Mucosa of descending colon (tissue), 3 donors: ENCODE measurements at places on chromosomes 1 and 21.

DNA sequence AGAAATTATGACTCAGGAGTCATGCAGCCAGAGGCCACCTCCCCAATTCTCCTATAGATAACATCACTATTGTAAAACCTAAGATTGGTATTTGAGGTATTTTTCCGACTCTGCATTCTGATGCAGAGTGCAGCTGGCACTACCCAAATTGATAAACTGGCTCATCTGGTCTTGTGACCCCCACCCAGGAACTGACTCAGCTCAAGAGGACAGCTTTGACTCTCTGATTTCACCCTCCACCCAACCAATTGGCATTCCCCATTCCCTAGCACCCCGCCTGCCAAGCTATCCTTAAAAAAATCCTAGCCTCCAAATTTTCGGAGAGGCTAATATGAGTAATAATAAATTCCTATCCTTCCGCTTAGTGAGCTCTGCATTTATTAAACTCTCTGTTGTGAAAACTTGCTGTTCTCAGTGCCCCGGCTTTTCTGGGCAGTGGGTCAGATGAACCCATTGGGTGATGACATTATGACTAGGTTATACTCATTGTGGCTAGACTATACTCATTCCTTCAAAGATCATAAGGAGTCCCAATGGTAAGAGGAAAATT, 39.4 kb upstream of the EPS15 start:
- DNase-seq = no peak

DNA sequence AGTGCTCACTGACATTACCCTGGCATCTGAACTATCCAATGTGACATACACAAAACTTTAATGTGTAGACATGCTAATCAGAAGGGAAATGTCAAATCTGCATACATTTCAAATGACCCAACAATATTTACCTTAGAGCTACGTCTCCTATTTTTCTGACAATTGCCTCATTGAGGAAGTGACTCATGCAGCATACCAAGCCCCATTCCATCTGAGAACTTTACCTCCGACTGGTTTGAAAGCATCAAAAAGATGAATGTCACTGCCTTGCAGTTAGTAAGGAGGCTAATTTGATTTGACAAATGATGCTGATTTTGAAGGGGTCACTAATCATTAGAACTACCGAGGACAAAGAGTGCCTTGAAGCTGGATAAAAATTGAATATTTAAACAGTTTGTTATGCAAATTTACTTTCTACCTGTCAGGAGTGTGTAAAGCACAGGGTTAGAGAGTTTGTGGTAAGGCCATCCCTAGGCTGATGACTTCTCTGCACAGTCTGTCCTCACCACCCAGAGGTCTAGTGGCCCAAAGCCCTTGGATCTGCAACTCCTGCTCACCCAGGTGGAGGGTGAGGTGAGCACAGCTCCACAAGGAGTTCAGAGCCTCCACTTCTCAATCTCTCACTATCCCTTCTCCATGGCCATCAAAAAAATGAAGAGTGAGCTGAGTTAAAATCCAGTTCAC, 500.3 kb upstream of the C1orf87 start:
- DNase-seq = no peak

DNA sequence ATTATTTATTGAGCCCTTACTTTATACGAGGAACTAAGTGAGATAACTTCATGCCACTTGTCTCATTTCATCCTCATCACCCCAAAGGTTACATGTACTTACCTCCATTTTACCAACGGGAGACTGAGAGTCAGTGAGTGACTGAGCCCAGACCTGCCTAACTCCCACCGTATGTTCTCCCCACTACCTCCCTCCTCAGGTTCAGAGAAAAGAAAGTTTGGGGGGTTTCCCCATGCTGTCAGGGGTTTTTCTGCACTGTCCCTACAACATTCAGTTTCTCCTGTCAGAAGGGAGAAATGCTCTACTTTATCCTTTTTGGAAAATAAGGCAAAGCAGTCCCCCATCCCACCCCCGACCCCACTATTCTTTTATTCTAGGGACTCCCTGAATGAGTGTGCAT, 32.9 kb downstream of the FAM78B start:
- DNase-seq = no peak

GRCh38 chr1:160625321-160625720, 21.5 kb downstream of the SLAMF1 start:
- DNase-seq = no peak

GRCh38 chr1:165532053-165532452, 11.7 kb upstream of the LRRC52 start:
- DNase-seq = no peak

DNA sequence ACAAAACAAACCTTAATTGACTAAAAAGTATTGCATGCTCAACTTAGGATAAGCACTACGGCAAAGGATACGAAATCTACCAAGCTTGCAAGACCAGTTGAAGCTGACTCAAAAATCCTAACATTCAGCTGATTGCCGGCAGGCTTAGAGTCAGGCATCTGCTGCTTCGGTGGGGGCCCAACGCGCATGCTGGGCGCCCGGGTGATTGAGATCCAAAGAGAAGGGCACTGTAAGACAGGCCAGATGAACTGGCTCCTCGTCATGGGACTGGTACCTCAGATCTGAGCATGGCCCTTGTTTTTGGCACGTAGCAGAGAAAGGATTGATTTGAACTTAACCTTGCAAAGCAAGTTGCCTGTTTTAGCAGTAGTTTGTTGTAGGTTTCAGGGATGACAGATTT, 86.6 kb downstream of the PRDM2 start:
- DNase-seq = no peak

GRCh38 chr1:226989085-226989920, 49.2 kb downstream of the COQ8A start:
- no peak for DNase-seq

GRCh38 chr1:6614019-6614928, 743 bp downstream of the PHF13 start:
- DNase-seq = peak; percentile 77

GRCh38 chr1:2988256-2988655, 33.0 kb upstream of the ACTRT2 start:
- no peak for DNase-seq

DNA sequence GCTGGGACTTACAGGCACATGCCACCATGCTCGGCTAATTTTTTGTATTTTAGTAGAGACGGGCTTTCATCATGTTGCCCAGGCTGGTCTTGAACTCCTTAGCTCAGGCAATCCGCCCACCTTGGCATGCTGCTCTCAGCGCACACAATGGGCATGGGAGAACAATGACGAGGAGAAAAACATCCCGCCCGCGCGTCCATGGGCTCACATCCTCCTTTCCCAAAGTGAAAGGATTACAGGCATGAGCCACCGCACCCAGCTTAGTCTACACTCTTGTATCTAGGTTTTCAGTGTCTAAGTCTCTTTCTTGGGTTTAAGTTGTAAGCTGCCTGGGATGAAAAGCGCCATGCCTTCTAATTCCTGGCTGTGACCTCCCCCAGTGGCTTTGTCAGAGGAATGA, 37.9 kb downstream of the CDK18 start:
- no peak for DNase-seq

DNA sequence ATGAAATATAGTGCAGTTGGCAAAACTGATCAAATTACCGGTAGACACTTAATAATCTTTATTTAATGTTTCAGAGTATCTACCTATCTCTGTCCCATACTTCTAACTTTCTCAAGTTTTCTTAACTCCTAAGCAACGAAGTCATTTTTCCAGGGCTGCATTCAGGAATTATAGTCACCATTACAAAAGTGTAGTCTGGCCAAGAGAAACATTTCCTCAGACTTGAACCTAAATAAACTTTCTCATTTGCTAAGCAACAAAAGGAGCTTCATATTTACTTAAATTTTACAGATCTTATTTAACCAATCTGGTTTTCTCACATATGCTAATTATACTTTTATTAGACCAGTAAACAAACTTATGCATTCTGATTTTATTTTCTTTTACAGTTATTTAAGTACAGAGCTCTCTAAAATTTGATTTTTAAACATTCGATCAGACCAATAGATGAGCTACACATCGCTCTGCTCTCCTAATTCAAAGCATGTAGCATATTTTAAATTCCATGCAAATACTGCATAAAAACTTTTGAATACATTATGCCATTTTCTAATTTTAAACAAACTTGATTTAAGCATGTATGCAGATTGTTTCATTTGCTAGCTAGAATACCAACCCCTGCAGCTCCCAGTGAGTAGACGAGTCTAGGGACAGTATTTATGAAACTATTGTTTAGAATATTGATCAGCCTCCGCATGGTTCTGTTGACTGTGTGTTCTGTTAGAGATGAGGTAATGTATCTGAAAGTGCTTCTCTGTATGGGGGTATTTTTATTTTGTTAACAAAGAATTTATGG, 201.4 kb downstream of the CHRM3 start:
- no peak for DNase-seq

GRCh38 chr1:110436635-110437034, 14.3 kb upstream of the PROK1 start:
- DNase-seq = no peak

DNA sequence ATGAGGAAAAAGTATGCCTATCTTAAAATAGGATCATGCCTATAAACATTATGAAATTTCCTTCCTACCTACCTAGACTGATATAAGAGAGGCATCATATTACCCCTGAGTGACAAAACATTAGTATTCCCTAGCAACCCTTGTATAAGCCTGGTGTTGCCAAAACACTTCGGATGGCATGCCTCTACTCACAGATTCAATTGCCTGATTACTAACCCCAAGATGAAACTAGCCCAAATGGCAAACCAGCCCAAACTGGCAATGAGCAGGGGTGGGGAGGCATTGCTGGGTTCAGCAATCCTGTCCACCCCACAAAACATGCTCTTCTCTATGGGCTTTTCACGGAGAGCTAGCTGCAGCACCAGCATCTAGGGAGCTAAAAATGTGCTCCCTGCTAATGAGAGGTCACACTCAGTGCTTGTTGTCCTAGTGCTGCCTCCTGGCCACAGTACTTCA, 13.9 kb downstream of the PALMD start:
- DNase-seq = no peak

- DNase-seq = no peak
Observed at GRCh38 chr1:41582851-41583657, 98.6 kb upstream of the EDN2 start.

DNA sequence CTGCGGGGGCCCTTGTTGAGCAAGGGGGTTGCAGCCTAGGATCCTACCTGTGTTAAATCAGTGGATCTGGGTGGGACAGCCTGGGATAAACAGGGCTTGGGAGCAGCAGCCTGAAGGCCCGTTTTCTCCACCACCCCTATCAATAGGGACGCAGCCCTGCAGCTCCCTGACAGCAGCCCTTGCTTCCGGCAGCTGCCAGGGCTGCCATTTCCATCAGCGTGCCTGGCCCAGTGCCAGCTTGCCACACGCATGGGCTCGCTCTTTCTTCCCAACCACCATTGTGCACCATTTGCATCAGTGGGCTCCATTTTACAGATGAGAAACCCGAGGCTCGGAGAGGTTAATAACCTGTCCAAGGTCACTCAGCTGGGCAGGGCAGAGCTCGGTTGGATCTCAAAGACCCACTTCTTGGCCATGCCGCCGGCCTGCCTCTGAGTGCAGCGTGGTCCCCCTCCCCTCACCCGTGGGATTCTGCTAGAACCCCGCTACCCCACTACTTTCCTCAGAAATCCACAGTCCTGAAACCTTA, 3.8 kb downstream of the WNT4 start:
- no peak for DNase-seq

- DNase-seq = no peak
Observed at GRCh38 chr21:36861595-36862323, 104.7 kb downstream of the HLCS start.

GRCh38 chr1:48214820-48215219, 7.7 kb upstream of the SLC5A9 start:
- peak; percentile 34 for DNase-seq

GRCh38 chr1:111770916-111771315, 15.2 kb downstream of the DDX20 start:
- no peak for DNase-seq

- DNase-seq = peak; percentile 29
Observed at GRCh38 chr1:2831596-2832212, 30.2 kb upstream of the TTC34 start.

- no peak for DNase-seq
Observed at GRCh38 chr21:38669186-38669585, 136.5 kb upstream of the ETS2 start.

- no peak for DNase-seq
Observed at GRCh38 chr1:42586016-42586415, 72.2 kb upstream of the PPIH start.

DNA sequence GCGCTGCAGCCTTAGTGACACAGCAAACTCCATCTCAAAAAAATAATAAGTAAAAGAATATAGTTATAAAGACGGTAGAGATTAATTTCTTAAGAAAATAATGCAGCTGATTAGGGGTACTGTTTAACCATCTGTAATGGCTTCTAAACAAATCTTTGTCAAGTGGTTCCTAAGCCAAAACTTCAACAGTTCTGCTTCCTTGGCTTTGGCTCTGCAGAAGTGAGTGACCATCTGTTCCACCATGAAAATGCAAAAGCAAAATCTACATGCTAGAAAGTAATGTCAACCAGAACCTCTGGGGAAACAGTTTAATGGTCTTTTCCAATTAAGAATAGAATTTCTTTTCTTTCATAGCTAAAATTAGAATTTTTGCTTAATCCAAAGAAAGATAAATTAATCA, 8.3 kb upstream of the SH2D5 start:
- no peak for DNase-seq
